ENCODE measurements at places on chromosomes 11 and 22.
A peak's percentile ranks its signal among the peaks of the same experiment; 100 is the strongest.

DNA sequence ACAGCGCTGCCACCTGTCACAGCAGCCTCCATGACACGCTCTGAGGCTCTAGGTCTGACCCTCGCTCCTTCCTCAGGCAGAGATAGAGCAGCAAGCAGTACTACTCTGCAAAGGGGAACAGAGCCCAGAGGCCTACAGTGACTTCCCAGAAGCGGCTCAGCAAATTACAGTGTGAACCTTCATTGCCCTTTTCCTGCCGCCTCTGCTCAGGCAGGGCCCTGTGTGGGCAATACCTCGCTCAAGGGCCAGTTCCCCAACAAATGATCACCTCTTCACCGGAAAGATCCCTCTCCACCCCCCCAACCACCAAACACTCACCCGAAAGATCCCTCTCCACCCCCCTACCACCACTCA lies 12.3 kb downstream of the KIAA0930 start:
- no peak for DNase-seq

DNA sequence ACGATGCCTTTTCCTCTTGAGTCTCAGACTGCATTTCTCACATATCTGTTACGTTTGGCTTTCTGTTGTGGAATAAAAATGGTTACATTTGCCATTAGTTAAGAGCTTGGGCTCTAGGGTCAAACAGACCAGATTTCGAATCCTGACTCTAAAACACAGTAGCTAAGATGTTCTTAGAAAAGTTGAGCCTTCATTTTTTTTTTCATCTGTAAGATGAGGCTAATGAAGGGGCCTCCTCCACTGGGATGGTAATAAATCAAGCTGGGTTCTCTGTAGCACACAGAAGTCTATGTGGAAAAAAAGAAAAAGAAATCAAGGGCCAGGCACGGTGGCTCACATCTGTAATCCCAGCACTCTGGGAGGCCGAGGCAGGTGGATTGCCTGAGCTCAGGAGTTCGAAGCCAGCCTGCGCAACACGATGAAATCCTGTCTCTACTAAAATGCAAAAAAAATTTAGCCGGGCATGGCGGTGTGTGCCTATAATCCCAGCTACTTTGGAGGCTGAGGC lies 49.9 kb upstream of the CAPRIN1 start:
- DNase-seq, result no peak

GRCh38 chr11:35235936-35236666 lies 97.1 kb downstream of the CD44 start:
- no peak for DNase-seq

GRCh38 chr11:97332271-97332670 lies 942.5 kb downstream of the JRKL start:
- no peak for DNase-seq

GRCh38 chr11:62169448-62169847 lies 20.6 kb upstream of the SCGB1D1 start:
- DNase-seq, result no peak

DNA sequence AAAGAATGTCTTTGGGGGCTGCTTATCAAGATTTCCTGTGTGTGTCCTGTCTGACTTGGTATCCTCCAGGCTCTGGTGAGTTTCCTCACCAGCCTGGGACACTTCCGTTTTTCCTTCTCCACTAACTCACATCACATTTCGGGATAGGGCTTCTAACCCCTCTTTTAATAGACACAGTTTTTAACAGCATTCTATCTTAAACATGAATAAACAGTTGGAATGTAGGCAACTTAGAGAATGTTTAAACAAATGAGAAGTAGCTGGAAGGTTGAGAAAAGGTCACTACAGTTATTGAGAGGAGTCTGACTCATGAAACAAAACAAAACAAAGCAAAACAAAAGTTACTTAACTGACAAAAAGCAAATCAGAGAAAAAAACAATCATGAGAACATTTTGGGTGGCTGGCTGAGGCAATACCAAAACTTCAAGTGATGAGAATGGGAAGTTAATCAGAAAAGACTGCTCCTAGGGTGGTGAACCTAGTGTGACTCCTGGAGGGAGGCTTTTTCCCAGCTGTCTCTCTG lies 64.7 kb upstream of the CTSC start:
- no peak for DNase-seq

DNA sequence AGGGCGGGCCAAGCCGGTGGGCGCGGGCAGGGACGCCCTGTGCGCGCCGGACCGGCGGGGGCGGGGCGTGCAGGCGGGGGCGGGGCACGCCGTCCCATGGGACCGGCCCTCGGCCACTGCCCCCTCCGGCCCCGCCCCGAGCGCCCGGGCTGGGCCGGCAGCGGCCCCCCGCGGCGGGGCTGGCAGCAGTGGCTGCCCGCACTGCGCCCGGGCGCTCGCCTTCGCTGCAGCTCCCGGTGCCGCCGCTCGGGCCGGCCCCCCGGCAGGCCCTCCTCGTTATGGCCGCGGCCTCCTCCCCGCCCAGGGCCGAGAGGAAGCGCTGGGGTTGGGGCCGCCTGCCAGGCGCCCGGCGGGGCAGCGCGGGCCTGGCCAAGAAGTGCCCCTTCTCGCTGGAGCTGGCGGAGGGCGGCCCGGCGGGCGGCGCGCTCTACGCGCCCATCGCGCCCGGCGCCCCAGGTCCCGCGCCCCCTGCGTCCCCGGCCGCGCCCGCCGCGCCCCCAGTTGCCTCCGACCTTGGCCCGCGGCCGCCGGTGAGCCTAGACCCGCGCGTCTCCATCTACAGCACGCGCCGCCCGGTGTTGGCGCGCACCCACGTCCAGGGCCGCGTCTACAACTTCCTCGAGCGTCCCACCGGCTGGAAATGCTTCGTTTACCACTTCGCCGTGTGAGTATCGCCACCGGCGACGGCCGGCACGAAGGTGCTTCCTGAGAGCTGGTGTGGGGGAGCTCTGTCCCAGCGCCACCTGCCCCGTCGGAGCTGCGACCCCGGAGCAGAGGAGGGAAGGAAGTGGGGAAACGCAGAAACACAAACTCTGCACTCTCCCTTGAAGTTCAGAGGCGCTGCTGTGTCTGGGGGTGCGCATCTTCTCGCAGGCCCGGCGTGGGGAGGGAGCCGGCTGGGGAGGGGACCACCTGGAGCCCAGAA lies at the start of gene KCNQ1:
Gene KCNQ1, plus strand, starts transcription at position 188 of the 925 bp plus-strand sequence. Its CDS starts 91 bp downstream, at position 279.
- DNase-seq, result peak; percentile 98

DNA sequence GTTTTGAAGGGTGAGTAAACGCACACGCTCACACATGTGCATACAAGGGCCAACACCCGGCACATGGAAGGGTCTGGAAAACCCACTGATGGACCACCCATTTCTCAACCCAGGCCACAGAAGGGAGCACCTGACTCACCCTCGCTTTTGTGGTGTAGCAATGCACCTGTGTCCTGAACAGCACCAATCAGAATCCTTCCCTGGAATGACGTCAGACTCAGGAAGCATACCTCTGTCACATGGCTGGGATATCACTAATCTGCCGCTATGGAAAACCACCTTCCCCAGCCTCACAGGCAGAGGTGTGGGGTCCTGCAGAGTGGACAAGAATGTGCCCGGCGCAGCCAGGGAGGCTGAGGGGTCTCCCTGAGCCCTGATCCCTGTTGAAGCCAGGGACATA lies 9.0 kb upstream of the OSM start:
- DNase-seq, result peak; percentile 28

DNA sequence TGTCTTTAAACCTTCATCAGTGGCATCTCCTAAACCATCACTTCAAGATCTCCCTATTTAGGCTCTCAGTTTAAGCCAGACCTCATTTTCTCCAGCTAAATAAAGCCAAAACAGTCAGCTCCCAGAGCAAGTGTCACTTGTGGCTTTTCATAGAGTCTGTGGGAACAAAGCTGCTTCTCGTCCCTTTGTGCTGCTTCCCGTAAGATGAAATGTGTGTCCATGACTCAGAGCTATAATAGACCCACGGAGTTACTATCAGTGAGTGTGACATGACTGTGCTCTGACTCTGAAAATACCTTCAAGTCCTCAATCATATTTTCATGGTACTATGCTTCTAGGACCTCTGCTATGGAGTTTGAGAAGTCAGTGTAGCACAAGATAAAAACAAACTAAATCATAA lies 57.3 kb upstream of the SLN start:
- DNase-seq, result no peak

GRCh38 chr11:115707180-115707905 lies 203.1 kb upstream of the CADM1 start:
- no peak for DNase-seq

GRCh38 chr11:110027627-110028371 lies 65.4 kb upstream of the ZC3H12C start:
- DNase-seq, result no peak

DNA sequence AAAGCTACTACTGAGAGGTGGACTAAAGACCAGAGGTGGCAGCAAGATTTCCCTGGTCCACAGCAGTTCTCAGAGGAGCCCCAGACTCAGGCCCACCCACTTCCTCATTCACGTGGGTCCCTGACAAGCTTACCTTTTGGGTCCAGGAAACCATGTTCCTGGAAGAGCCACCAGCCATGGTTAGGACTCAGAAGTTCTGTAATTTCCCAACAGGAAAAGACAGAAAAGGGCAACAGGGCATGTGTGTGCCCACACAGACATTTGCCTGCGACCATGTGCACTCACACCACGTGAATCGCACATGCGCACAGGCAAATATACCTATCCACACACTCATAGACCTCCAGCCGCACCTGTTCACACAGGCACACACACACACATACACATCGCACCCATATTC lies 42.9 kb downstream of the LRRC32 start:
- no peak for DNase-seq

- DNase-seq, result no peak
Observed at GRCh38 chr11:121626980-121627379, 174.2 kb upstream of the SORL1-AS1 start.

DNA sequence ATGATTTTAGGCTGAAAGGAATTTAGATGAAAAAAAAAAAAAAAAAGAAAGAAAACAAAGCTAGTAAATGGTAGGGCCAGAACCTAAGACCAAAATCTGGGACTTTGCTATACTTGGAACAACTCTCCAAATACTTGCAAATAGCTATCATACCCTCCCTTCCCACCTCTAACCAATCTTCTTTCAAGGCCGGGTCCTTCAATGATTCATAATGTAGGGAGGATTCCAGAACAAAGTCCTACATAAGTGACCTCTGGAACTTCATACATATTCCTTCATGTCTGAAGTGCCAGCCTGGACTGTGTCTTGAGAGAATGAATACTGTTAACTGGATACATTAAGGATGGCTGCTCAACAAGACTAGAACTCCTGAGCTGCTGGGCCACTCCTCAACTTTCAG lies 9.9 kb downstream of the STK33 start:
- no peak for DNase-seq

- no peak for DNase-seq
Observed at GRCh38 chr11:961921-962320, 36.3 kb downstream of the AP2A2 start.

- peak; percentile 71 for DNase-seq
Observed at GRCh38 chr11:12094872-12095800, 15.3 kb upstream of the MICAL2 start.

GRCh38 chr22:21606775-21607174 lies 23.0 kb downstream of the YDJC start:
- DNase-seq, result peak; percentile 73

DNA sequence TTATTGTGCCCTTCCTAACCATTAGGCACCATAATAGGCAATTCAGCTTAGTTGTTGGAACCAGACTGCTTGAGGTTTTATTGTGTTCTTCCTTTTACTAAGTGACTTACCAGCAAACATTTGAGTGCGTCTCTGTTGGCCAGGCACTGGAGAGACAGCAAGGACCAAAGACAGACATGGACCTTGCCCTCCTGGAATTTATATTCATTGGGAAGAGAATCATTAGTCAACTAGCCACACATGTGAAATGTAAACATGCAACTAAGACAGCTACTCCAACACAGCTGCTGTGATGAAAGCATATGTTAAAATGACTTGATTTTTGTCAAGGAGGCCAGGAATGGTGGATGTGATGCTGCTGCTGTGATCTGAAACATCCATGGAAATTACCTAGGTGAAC lies 106.4 kb downstream of the TRAF6 start:
- DNase-seq, result no peak

- no peak for DNase-seq
Observed at GRCh38 chr11:69906453-69906907, 87.3 kb upstream of the FGF3 start.

DNA sequence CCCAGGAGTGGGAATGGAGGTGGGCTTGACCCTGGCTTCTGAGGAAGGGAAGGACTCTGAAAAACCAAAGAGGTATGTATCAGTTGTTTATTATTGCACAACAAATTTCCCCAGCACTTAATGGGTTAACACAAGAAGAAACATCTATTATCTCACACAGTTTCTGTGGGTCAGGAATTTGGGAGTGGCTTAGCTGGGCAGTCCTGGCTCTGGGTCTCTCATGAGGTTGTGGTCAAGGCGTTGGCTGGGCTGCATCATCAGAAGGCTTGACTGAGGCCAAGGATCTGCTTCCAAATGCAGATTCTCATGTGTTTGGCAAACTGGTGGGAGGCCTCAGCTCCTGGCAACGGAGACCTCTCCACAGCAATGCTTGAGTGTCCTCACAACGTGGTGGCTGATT lies 17.5 kb upstream of the SMIM38 start:
- DNase-seq, result no peak

DNA sequence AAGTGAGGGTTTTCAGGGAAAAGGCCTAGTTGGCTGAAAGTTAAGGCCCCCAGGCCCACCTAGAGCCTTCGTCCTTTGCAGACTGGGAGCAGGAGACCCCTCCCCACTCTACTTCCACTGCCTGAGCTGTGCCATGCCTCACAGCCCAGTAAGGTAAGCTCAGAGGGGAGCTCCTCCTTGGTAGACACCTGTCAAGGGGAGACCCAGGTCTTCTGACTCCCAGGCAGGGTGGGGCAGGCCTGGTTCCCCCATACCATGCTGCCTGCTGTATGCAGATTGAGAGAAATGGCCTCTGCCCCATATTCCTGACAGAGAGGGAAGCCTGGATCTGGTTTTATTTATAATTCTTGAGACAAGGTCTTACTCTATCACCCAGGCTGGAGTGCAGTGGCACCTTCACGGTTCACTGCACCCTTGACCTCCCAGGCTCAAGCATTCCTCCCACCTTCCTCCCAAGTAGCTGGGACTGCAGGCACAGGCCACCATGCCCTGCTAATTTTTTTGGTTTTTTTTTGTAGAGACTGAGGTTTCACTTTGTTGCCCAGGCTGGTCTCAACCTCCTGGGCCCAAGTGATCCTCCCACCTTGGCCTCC lies 697 bp downstream of the RAB36 start:
- DNase-seq, result peak; percentile 47

GRCh38 chr11:117193130-117194020 lies 5.8 kb upstream of the TAGLN start:
- no peak for DNase-seq

DNA sequence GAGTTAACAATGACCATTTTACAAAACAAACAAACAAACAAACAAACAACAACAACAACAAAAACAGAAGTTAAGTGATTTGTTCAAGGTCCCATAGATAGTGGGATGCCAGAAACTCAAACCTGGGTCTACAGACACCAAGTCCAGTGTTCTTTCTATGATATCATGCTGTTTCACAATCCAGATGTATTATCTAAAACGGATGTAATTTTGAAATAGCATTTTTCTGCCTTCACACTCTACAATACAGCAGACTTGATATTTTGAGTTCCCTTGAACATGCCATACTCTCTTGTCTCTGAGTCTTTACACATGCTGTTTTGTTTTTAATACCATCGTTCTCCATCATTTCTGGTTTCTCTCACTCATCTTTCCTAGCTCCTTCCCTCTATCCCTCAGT lies 104.5 kb downstream of the RELT start:
- DNase-seq, result no peak

All from K562 (cell line).